ENCODE measurements at places on chromosomes 4 and X.

- no peak for DNase-seq
Measured at GRCh38 chr4:52507774-52508173, 151.3 kb downstream of the USP46 start.

GRCh38 chrX:2187352-2188115 lies 313.2 kb downstream of the DHRSX start:
- DNase-seq = no peak

- no peak for DNase-seq
Measured at GRCh38 chr4:26199596-26199995, 121.2 kb upstream of the RBPJ start.

- DNase-seq = no peak
Measured at GRCh38 chr4:41455206-41455605, 82.8 kb upstream of the LIMCH1 start.

GRCh38 chr4:118369231-118369630 lies 16.4 kb upstream of the PRSS12 start:
- no peak for DNase-seq

- DNase-seq = no peak
Measured at GRCh38 chr4:115152081-115152480, 38.7 kb upstream of the NDST4 start.

DNA sequence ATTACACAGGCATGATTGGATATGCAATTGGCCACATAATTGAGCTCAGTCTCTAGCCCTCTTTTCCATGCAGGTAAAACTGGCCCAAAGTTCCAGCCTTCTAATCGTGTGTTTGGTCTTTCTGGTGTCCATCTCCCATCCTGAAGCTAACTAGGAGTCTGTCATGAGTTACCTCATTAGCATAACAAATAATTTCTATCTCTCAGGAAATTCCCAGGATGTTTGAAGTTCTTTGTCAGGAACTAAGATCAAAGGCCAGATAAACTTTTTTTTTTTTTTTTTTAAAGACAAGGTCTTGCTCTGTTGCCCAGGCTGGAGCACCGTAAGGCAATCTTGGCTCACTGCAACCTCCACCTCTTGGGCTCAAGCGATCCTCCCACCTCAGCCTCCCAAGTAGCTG lies 15.8 kb downstream of the ATXN3L start:
- DNase-seq = no peak

DNA sequence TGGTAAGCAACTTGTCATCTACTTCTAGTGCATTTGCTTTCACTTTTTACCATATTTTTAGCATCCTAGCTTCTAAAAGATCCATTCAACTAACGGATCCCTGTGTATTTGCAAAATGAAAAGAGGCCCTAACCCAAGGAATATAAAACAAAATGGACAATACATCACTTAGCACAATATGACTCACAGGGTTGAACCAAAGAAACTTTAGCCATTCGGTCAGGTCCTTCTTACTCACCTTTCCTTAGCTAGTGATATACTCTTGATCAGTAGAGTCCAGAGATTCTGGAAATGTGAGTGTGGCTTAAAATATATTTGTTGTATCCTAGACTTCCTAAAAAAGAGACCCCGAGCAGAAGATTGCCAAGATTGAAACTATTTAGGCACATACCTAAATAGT lies 19.5 kb downstream of the TMPRSS11E start:
- DNase-seq = no peak

- no peak for DNase-seq
Measured at GRCh38 chr4:101418055-101418454, 70.7 kb upstream of the PPP3CA start.

DNA sequence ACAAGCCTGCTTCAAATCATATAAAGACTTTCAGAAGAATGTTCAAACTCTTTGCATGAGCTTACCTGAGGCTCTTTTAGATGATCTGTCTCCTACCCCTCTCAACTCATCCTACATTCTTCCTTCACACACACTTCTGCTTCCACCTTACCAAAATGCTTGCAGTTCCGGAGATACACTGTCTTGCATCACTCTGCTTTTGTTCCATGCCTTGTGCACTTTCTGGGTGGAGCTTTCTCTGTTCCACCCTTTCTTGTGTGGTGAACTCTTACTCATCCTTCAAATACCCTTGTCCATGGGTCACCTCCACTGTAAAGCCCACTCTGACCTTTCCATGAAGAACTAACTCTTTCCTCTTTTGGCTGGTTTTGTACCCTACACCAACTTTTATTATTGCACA lies 18.4 kb upstream of the MGST2 start:
- no peak for DNase-seq

DNA sequence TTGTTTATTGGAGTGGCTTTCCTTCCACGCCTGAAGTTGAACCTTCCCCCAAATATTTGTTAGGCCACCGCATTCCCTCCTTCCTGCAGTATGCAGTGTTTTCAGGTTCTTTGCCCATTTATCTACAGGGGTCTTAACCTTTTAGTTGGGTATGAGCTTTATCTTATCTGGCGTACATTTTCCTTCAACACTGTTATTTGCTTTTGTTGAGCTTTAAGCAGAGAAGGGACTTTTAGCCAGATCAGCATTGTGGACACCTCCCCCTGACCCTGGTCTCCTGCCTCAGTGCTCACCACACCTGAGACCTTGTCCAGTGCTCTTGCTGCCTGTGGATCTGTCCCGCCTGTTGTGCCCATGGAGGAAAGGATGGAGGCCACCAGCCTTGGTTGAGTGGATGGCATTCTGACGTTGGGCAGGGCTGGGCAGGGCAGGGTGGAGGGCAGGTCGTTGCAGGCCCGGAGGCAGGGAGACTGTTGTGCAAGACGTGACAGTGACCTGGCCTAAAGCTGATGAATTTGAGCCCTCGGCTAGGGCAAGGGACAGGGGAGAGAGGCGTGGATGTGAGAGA lies 998 bp upstream of the DUSP9 start:
- no peak for DNase-seq

DNA sequence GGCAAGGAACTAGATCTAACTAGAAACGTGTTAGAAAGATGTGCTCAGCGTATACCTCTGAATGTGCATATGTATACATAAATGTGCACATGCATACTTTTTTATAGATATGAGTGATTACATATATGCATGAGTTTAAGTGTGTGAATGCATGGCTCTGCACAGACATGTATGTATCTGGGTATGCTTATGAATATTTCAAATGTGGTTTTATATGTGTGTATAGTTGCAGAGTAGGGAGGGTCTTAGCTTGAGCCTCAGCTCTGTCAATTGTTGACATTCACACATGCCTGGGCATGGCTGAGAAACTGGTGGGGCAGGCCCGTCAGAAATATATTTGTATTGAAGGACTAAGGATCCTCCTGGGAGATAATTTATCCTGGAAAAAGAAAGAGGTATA lies 31.1 kb downstream of the RAP2C start:
- no peak for DNase-seq

DNA sequence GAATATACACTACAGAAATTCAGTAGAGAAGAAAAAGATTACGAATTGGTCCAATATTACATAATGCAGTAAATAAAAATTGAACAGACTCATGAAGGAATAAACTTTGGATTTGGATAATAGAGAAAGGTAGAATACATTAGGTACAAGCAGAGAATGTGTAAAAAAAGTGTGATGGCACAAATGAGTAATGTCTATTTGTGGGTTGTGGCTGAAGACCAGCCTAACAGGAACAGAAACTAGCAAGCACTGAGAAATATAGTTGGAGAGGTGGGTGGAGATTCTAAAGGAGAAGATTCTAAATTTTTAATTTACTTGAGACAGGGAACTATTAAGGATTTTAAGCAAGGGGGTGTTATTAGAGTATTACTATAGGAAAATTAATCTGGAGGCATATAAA lies 15.2 kb upstream of the CLOCK start:
- DNase-seq = no peak

- no peak for DNase-seq
Measured at GRCh38 chr4:115058533-115058932, 54.9 kb downstream of the NDST4 start.

DNA sequence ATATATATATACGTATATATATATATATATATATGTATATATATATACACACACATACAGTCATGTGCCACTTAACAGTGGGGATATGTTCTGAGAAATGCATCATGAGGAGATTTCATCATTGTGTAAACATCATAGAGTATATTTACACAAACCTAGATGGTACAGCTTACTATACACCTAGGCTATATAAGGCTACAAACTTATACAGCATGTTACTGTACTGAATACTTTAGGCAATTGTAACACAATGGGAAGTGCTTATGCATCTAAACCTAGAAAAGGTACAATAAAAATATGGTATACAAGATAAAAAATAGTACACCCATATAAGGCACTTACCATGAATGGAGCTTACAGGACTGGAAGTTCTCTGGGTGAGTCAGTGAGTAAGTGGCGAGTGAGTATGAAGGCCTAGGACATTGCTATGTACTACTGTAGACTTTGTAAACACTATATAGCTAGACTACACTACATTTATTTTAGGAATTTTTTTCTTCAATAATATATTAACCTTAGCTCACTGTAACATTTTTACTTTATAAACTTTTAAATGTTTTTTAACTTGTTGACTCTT lies 13.2 kb upstream of the CCSER1 start:
- no peak for DNase-seq

- no peak for DNase-seq
Measured at GRCh38 chr4:115575851-115576250, 462.4 kb upstream of the NDST4 start.

GRCh38 chrX:39418731-39419638 lies 617.7 kb downstream of the MID1IP1 start:
- no peak for DNase-seq

DNA sequence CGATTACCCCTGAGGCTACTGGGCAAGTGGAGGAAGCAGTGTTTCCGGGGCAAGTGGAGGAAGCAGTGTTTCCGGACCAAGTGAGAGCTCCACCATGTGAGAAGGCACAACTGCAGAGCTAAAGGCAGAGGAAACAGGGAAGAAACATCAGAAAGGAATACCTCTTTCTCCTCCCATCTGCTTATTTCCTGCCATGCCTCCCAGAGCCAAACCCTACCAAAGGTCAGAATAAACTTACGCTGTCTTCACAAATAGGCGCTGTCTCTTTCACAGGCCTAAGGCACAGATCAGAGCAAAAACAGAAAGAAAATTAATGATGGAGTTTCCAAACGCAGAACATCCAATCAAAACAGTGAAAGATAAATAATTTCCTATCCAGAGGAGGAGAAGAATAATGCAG lies 153.0 kb downstream of the ATOH1 start:
- DNase-seq = no peak

DNA sequence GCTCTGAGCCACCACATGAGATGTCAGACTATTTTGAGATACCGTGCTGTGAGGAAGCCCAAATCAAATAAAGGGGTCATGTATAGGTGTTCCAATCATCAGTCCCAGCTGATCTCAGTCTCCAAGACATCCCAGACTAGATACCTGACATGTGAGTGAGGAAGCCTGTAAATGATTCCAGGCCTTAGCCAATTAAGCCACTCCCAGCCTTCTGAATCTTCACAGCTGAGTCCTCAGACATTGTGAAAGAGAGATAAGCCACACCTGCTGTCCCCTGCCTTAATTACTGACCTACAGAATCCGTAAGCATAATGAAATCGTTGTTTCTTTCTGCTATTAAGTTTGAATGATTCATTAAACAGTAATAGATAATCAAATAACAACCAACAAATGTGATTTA lies 671.4 kb downstream of the ZNF674 start:
- DNase-seq = no peak

DNA sequence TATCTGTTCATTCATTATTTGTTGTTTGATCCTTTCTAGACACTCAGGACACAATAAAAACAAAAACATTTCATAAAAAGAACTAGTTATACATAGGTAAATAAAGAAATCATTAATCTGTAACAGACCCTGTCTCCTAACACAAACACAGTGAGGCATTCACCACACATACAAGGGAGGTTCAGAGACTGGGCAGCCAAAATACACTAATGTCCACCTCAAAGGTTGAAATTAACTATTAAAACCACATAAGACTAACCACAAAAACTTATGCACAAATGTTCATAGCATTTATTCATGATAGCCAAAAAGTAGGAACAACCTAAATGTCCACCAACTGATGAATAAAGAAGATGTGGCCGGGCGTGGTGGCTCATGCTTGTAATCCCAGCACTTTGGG lies 7.8 kb downstream of the PAPSS1 start:
- no peak for DNase-seq

DNA sequence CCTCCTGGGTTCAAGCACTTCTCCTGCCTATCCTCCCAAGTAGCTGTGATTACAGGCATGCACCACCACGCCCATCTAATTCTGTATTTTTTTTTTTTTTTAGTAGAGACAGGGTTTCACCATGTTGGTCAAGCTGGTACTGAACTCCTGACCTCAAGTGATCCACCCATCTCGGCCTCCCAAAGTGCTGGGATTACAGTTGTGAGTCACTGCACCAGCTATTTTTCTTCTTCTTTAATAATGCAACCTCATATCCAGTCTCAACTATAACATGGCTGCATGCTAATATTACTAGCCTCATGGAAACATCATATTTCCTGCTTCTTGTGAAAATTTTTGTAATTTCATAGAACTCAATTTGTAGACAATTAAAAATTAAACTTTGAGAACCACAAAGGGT lies 706.5 kb downstream of the KCTD8 start:
- no peak for DNase-seq

- no peak for DNase-seq
Measured at GRCh38 chr4:152073351-152074087, 312.7 kb upstream of the GATB start.

DNA sequence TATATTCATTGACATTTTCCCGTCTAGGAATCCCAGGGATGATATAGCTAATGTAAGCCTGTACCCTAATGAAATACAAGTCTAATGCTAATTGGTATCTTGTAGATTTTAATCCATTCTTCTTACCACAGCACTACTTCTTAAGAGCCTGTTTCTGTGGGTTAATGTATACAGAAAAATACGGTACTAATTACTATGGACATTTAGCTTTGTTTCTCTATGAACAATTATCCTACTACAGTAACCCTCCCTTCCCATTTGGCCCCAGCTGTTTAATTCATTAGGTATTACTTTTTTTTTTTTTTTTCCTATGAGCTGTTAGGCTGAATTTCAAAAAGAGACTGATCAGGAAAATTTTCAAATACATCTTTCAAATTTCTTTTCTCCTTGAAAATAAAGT lies 245.1 kb upstream of the SLC7A11 start:
- no peak for DNase-seq

- no peak for DNase-seq
Measured at GRCh38 chr4:125519371-125520146, 204.8 kb downstream of the FAT4 start.

- no peak for DNase-seq
Measured at GRCh38 chr4:4269331-4269731, 20.6 kb downstream of the LYAR start.

DNA sequence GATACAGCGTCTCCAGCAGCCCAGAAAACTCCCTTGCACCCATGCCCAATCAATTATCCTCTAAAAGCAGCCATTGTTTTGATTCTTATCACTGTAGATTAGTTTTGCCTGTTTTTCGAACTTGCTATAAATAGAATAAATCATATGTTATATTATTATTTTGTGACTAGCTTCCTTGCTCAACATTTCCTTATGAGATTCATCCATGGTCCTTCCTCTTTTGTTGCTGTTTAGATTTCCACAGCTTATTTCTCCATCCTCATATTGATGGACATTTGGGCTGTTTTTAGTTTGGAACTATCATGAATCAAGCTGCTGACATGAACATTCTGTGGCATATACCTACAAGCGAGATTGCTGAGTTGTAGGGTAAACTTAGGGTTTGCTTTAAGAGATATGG lies 595.3 kb downstream of the BCOR start:
- DNase-seq = no peak

- DNase-seq = no peak
Measured at GRCh38 chr4:1655081-1655480, 29.0 kb downstream of the FAM53A start.

- DNase-seq = no peak
Measured at GRCh38 chr4:30600246-30601017, 119.7 kb upstream of the PCDH7 start.

Measured in HFF-Myc (cell line).